ENCODE measurements at places on chromosomes 16 and 17.

DNA sequence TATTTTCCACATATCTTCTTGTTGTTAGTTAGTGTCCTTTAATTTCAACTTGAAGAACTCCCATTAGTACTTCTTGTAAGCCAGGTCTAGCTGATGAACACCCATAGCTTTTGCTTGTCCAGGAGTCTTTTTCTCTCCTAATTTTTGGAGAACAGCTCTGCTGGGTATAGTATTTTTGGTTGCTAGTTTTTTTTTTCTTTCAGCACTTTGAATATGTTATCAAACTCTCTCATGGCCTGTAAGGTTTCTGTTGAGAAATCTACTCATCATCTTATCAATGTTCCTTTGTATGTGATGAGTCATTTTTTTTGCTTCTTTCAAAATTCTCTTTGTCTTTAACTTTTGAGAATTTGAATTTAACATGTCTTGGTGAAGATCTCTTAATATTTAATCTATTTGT lies 31.8 kb upstream of the NKD1 start:
- no peak for DNase-seq

- no peak for DNase-seq
Measured at GRCh38 chr17:34712481-34713195, 133.3 kb downstream of the TMEM132E start.

- DNase-seq, result peak; percentile 30
Measured at GRCh38 chr17:34171245-34171818, 83.8 kb upstream of the CCL2 start.

- peak; percentile 43 for DNase-seq
Measured at GRCh38 chr17:78329263-78330059, 30.4 kb downstream of the SOCS3 start.

DNA sequence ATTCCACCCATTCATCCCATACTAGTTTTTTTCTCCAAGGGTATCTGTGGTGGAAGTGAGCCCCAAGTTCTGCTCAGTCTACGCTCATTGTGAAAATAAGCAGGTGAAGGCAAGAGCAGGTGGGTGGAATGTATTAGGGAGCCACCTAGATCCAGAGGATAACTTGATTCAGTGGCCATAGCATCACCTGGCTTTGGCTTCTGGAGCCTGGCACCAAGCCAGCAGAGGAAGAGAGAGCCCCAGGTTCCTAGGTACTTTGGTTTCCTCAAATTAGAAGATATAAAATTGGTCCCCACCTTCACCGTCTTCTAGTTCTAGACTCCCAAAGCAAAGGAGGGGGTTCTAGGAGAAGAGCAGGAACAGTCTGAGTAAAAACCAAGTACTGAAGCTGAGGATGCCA lies 4.1 kb downstream of the FXR2 start:
- DNase-seq, result no peak

DNA sequence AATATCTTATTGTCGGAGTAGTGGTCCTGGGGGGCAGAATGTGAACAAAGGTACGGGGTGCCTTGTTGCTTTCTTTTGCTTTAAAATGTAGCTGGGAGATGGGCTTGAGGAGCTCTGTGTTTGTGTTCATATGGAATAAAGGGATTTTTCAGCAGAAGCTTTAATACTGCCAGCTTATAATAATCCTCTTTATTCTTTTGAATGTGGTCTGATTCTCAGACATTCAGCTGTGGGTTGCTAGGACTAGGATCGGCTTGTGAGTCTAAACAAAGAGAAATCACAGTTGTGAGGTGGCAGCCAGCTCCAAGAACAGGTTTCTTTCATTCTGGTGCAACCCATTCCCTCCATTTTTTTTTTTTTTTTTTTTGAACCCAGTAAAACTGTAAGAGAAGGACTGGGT lies 7.2 kb downstream of the MRPL58 start:
- DNase-seq, result no peak

DNA sequence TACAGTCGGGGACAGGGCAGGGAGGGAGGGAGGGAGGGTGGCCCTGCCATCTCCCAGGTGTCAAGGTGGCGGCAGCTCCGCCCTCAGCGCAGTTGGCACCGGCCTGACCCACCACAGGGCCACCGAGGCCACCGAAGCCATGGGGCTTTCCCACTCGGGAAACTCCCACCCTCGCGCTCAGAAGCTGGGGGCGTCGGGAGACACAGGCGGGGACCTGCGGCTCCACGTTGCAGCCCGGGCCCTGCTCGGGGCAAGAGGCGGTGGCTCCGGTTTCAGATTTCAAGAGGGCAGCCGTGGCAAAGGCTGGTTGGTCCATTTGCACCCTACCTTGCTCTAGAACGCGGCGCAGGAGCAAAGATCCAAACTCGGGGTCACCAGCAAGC lies 544 bp downstream of the CYB561 start:
- DNase-seq, result peak; percentile 22

DNA sequence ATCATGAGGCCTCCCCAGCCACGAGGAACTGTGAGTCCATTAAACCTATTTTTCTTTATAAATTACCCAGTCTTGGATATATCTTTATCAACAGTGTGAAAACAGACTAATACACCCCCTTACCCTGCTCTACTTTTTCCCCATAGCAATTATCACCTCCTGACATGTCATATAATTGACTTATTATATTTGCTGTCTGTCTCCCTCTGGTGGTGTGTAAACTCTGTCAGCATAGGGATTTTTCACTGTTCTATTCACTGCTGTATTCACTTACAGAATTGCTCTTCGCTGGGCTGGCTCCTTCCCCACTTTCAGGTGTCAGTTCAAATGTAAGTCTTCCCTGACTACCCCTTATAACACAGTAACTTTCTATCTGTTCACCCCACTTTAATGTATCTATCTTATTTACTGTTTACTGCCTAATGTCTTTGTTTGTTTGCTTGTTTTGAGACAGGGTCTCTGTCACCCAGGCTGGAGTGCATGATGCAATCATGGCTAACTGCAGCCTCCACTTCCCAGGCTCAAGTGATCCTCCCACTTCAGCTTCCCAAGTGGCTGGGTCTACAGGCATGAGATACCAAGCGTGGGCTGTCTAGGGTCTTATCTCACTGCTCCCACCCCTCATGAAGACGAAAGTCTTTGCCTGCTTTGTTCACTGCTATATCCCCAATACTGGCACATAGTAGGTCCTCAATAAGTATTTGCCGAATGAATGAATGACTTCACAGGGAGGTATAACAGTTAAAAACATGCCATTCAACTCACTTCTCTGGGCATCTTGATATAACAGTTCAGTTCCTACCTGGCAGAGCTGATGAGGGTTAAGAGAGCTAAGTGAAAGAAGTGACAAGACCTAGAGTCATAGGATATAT lies 52.4 kb upstream of the CDH3 start:
- DNase-seq, result no peak

DNA sequence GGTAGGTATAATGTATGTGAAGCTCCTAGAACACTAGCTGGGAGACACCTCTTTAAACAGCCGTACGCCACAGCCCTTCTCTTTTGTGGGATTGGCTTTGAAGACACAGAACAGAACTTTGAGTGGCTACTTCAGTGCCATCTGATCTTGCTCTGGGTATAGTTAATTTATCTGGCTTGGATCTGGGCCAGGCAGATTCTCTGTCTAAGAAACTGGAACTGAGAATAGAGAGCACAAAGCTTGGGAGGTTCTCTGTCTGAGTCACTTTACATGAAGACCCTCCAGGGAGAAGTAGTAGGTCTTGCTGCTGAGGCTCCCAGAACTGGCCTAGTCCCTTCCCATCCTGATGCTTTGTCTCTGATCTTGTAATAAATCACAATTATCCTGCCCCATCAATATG lies 721.0 kb upstream of the KIF2B start:
- DNase-seq, result no peak

GRCh38 chr17:3817851-3818605 lies 17.0 kb upstream of the ITGAE start:
- no peak for DNase-seq

DNA sequence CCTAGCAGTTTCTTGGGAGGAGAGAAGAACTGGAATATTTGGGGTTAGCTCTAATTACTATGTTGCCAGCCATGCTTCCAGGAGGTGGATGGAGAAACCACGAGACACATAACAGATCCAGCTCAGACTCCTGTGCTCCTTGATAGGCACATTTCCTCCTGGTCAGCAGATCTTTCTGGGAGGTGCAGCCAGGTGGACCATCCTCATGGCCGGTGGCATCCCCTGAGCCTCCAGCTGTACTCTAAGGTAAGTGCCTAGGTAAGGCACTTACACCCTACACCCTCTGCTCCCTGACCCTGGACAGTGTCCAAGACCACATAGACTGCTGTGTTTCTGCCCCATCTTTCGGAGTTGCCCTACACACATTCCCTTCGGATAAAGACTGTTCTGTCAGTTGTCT lies 27.1 kb upstream of the N4BP1 start:
- DNase-seq, result no peak

DNA sequence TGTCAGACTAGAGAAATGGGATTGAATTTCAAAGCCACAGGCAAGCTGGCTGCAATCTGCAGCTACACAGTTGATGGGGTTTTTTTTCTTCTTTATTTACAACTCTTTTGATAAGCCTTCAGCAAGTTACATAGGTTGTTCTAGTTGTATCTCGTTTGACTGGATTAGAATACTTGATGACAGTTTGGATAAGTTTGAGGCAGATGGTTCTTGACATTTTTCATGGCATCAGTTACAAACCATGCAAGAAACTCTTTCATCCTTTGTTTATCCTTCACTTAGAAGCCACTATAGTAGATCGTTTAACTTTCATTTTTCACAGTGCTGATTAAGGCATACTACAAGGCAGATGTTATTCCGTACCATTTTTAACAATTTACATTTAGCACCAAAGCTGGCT lies 238.9 kb downstream of the TOX3 start:
- no peak for DNase-seq

GRCh38 chr17:35175638-35176415 lies 18.4 kb downstream of the SLC35G3 start:
- no peak for DNase-seq

GRCh38 chr16:28292731-28293600 lies 641 bp downstream of the SBK1 start:
- DNase-seq, result peak; percentile 60

DNA sequence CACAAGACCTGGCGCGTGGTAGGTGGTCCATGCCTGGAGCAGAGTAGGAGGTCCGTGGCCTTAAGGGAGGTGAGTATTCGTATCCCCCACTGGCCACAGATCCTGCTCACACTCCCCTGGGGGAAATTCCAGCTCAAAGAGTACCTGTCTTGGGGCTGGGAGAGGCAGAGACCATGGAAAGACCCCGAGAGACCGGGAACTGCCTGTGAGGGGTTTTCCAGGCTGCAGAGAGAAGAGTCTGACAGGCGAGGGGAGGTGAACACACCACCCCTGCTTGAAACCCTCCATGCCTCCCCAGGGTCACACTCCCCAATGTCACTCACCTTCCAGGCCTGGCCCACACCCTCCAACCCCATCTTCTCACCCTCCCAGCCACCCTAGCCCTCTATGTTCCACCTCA lies 12.6 kb upstream of the SNN start:
- no peak for DNase-seq

DNA sequence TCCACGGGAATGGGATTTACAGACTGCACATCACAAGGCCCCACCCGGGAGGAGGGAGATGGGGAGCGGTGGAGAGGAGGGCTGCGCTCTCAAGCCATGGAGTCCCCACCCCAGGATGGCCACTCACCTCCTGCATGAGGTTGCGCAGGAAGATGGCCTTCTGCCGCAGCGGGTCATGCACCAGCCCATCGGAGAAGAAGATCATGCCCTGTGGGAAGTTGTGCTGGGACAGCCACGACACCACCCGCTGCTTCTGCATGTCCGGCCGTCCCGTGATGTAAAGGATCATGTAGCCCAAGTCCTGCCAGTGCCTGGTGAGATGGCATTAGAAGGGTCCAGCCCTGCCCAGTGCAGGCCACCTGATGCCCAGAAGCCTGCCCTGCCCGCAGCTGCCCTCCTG lies 17.0 kb downstream of the PIMREG start:
- no peak for DNase-seq

DNA sequence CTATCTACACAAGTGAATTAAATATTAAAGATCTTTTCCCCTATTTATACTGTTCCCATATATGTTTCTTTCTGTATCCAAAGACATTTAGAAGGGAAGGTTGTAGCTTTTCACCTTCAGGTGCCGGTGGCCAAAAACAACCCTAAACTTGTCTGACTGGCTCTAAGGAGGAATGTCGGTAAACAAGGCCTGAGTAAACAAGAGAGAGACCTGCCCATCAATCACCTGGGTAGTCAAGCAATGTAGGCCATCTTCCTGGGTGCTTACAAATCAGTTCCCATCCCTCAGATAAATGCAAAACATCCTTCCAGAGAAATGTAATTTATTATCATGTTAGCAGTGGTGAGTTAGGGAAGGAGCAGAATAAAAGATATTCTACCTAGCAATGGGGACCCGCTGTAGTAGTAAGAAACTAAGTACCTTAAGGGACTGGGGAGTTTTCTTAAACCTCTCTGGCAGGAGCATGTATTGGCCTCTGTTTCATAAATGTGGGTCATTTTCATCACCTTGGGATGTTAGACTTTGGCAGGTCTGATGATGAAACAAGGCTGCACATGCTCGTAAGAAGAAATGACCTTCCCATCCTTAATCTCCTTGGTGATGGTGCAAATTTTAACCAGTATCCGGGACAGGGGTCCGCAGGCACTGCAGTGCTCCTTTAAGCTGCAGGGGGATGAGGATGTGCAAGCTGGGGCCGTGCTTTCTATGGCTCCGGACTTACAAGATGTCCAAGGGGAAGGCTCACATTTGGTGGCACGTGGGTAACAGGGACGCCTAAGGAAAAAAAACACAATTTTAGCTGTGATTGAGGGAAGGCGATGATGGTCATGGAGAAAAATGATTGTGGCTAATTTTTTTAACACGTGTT lies 8.4 kb downstream of the KRT39 start:
- no peak for DNase-seq

- no peak for DNase-seq
Measured at GRCh38 chr16:27566417-27566816, 16.5 kb downstream of the KATNIP start.

DNA sequence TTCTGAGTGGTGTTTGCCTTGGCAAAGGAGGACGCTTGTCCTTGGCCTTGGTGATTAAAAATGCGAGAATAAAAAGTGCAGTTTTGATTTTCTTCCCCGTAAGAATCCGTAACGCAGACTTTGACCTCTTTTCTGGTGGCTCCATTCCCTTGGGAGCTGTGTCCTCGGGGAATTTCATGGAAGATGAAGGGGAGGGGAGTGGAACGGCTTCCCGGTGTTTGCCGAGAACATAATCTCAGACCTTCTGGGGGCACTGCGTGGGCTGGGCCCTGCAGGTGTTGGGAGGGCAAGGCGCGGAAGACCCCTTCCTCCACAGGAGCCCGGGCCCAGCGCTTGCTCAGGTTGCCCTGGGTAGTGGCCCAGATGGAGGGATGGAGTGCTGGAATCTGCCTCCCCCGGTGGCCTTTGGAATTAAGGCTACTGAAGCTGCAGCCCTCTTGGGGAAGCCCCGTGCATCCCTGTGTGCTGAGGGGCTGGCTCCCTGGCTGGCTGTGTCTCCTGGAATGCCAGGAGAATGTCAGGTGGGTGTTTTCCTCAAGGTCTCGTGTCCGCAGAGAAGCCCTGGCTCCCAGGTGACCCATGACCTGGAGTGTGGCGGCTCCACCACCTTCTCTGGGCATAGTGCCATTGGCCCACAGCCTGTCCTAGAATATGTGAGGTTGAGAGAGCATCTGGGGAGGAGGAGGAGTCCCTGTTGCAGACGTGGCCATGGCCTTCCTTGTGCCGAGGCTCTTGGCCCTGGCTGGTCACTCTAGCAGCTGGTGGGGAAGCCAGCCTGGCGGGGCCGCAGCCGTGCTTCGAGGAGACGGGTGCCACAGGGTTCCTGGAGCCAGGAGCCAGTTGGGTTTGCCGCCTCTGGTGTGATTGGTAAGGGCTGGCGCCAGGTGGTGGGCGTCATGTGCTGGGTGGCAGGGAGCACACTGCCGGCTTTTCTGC lies 3.1 kb downstream of the BAIAP2 start:
- DNase-seq, result no peak

- DNase-seq, result no peak
Measured at GRCh38 chr16:12184419-12184917, 207.9 kb downstream of the SNX29 start.
